GM20000 (cell line): ENCODE measurements at places on chromosomes 1 and 21.

DNA sequence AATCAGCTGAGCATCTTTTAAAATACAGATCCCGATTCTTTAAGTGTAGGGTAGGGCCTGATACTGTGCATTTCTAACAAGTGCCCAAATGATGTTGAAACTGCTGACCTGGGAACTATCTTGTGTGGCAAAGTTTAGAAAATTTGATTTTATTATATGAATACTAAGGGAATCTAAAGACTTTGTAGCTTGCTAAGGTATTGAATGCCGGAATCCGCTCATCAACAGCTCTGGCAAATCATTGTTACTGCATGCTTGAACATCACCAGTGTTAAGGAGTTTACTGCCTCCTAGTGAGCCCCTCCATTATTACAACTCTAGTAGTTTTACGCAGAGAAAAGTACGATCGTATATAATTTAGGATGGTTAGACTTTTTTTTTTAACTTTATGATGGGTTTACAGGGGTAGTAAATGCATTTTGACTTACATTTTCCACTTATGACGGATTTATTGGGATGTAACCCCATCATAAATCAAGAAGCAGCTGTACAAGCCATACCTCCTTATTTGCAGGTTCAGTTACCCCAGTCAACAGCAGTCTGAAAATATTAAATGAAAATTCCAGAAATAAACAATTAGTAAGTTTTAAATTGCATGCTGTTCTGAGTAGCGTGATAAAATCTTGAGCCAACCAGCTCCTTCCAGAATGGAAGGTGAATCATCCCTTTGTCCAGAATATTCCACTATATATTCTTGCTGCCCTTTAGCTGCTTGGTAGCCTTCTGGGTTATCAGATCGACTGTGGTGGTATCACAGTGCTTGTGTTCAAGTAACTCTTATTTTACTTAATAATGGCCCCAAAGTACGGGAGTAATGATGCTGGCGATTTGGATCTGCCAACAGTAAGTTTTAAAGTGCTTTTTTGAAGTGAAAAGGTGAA lies 892 bp downstream of the TYW3 start:
- peak; percentile 53 for DNase-seq

DNA sequence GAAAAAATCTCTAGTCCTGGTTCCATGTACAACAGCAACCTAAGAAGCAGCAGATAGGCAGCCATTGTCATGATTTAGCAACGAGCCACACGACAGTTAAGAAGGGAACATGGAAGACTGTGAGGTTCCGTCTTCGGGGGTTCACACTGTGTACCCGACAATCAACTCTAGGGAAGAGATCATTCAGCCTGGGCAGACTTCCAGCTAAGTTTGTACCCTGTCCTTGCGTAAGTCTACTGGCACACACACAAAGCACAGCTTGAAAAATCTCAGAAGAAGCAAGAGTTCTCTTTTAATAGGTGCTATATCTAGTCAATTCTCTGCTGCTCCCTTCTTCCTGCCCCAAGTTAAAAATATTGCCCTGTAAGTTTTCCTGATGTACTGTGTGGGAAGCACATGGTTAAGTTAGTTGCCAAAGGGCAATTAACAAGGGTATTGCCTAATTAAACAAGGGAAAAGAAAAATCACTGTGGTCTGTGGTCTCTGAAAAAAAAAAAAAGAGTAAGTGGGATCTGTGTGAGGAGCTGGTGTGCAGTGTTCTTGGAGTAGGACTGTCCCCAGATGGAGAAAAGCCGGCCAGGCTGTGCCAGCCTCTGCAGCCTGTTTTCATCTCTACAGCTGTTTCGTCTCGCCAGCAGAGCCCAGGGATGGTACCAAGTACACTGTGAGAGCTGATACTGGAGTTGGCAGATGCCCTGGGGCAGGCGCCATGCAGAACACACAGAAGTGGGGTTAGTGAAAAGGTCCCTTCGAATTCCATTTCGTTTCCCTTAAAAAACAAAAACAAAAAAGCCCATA lies 6.4 kb upstream of the MYBPHL start:
- no peak for DNase-seq

GRCh38 chr1:59195151-59195550 lies 101.7 kb upstream of the FGGY start:
- no peak for DNase-seq

DNA sequence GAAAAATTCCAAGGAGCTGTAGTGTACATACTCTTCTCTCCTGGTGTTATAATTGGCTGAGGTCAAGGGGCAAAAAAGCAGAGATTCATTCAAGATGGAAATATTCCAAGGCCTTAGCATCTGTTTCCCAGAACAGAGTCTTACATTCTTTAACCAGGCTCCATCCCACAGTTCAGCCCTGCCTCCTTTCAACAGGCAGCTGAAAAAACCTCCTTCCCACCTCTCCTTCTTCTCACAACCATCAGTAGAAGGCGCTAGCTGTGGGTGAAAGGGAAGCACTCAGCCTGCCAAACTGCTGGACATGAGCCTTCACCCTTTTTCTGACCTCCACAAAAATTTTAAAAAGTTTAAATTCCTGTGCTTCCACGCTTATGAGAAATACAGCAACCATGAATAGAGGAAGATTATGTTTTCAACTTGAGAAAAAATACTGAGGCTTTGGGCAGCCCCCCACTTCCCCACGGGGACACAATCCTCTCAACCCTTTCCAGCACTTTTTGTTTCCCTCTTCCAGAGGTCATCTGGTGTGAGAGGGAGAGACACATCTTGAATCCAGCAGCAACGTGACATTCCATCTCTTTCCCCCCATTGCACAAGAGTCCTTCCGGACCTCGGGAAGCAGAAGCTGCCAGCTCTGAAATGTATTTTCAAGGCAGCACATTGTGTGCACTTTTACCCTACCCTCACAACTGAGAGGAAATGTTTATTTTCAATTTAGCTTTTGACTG lies 43.2 kb upstream of the FMO2 start:
- no peak for DNase-seq

DNA sequence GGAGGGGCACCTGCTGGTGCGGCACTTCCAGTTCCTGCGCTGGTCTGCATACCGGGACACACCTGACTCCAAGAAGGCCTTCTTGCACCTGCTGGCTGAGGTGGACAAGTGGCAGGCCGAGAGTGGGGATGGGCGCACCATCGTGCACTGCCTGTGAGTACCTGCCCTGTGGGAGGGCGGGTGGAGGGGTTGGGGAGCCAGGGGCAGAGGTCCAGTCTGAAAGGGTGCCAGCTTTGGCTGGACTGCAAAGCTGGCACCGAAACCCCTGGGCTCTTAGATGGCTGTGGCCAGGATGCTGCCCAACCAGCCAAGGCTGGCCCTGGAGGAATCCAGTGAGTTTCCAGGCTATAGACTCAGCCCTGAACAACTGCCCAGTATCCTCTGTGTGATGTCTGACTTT lies 87.3 kb downstream of the PTPRU start:
- DNase-seq: no peak

GRCh38 chr1:89590341-89591080 lies 42.4 kb upstream of the LRRC8C start:
- DNase-seq: no peak

- DNase-seq: no peak
These were observed 72.3 kb downstream of the MPZL1 start for GRCh38 chr1:167794043-167794442.
